HCT116 (cell line): ENCODE measurements at places on chromosomes 1 and 21.

GRCh38 chr1:200035397-200035955, 8.0 kb downstream of the NR5A2 start:
- no peak overlapping the region for H3K4me3 ChIP-seq
- DNase-seq: no peak
- H3K27ac ChIP-seq: no peak overlapping the region

GRCh38 chr1:215825056-215825455, 258.0 kb downstream of the KCTD3 start:
- no peak overlapping the region for H3K27ac ChIP-seq
- no peaks in the 10 kb centered on the region for H3K4me1 ChIP-seq
- H3K36me3 ChIP-seq: no peaks in the 10 kb centered on the region
- H3K4me3 ChIP-seq: no peak overlapping the region
- H3K27me3 ChIP-seq: no peaks in the 10 kb centered on the region
- no peak for DNase-seq

GRCh38 chr1:211323156-211324063, 3.2 kb upstream of the TRAF5 start:
- no peak for DNase-seq
- no peaks in the 10 kb centered on the region; the same call in 1 of the 2 replicates for H3K4me1 ChIP-seq
- H3K36me3 ChIP-seq: no peaks in the 10 kb centered on the region
- no peaks in the 10 kb centered on the region for H3K27me3 ChIP-seq

- H3K36me3 ChIP-seq: no peaks in the 10 kb centered on the region
- H3K27me3 ChIP-seq: no peaks in the 10 kb centered on the region
- H3K4me3 ChIP-seq: no peak overlapping the region
- peaks cover 6% of the 10 kb centered on the region; the same call in 1 of the 2 replicates for H3K4me1 ChIP-seq
- no peak overlapping the region for H3K27ac ChIP-seq
Observed at GRCh38 chr1:185565302-185565701, 168.9 kb upstream of the HMCN1 start.

GRCh38 chr1:154869351-154870114, 548 bp downstream of the KCNN3 start:
- H3K27me3 ChIP-seq: peaks cover 4% of the 10 kb centered on the region; the same call in 1 of the 2 replicates
- H3K27ac ChIP-seq: no peak overlapping the region
- DNase-seq: no peak
- no peaks in the 10 kb centered on the region for H3K36me3 ChIP-seq
- peaks cover 11% of the 10 kb centered on the region for H3K4me1 ChIP-seq
- peak overlapping the region; percentile 58 for H3K4me3 ChIP-seq

DNA sequence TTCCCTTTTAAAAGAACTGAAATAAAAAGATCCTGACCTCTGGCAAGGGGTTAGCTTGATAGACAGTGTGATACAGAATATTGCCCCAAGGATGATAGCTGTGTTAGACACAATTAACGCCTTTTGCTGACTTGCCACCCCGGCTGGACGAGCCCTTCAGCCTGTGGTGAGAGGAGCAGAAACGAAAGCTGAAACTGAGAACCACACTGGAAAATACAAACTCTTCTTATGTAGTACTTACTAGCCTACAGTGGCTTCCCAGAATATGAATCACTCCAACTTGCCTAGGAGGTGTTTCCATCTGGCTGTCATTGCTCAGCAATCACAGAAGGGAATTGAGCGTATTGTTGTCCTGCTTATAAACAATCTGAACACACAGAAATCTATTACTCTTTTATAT, 22.9 kb downstream of the SAMSN1 start:
- H3K4me1 ChIP-seq: no peaks in the 10 kb centered on the region
- no peak for DNase-seq
- H3K4me3 ChIP-seq: no peak overlapping the region
- no peak overlapping the region for H3K27ac ChIP-seq
- H3K27me3 ChIP-seq: no peaks in the 10 kb centered on the region
- H3K36me3 ChIP-seq: no peaks in the 10 kb centered on the region
